ENCODE measurements at places on chromosomes 7 and 10.
A peak's percentile ranks its signal among the peaks of the same experiment; 100 is the strongest.

DNA sequence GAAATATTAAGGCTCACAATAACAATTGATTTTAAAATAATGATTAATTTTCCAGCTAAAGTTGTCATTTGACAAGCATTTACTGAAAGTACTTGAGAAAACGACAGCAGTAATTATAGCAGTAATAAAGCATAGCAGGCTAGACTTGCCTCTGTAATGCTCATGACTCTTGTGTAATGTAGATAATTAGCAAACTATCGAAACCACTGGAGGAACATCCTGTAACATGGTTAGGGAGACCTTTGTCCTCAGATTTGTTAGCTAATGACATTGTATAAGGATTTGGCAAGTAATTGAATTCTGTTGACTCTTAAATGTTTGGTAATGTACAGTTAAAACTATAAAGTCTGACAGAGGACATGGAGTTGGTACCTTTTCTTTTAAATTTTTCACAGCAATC is 24.8 kb downstream of the ARL4A start:
- no peak for DNase-seq

DNA sequence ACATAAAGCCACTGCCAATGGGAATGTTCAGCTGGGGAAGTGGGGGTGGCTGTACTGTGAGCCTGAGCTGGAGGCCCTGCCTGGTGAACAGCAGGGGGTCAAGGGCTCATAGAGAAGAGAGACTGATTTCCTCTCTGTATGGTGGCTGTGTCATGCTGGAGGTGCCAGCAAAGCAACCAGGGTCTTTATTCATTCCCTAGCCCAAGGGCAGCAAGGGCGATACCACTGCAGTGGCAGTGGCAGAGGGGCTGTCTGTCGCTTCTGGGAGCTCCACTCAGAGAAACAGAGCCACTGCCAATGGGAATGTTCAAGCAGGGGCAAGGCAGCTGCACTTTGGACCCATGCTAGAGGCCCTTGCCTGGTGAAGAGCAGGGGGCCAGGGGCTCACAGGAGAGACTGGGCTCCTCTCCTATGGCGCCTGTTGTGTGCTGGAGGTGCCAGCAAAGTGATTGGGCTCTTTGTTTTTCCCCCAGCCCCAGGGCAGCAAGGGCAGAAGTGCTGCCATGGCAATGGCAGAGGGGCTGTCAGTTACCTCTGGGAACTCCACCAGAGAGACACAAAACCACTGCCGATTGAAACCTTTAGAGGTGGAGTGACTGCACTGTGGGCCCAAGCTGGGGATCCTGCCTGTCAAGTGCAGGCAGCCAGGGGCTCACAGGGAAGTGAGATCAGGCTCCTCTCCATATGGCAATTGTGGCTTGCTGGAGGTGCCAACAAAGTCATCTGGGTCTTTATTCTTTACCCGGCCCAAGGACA is 545.1 kb downstream of the SH2D4B start:
- no peak for DNase-seq

- DNase-seq: no peak
These were observed 795.6 kb upstream of the GHITM start for GRCh38 chr10:83343676-83344075.

DNA sequence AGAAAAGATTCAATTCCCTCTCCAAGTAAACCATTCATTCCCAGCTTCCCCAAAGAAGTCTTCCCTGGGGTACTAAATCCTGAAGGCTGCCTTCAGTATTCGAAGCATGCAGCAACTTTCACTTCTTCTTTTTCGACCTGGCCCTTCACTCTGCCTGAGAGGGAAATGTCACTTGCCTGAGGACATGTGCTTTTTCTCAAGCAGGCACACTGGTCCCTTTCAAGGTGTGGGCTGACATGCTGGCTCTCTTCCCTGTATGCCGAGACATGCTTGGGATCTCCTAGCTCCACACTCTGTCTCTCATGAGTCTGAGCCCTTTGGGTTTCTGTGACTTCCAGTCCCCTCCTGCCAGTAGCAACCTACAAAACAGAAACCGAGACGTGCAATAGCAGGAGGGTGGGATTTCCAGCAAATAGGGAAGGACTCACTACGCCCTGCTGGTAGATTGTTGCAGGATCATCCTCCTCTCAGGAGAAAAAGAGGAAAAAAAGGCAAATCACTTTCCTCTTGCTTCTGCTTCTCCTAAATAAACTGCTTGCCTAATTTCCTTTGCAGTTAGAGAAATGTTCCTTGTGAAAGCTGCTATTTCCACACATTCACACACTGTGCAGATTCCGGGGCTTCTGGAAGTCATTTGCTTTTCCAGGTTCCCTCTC is 33.5 kb downstream of the FIGNL1 start:
- DNase-seq: peak; percentile 50

DNA sequence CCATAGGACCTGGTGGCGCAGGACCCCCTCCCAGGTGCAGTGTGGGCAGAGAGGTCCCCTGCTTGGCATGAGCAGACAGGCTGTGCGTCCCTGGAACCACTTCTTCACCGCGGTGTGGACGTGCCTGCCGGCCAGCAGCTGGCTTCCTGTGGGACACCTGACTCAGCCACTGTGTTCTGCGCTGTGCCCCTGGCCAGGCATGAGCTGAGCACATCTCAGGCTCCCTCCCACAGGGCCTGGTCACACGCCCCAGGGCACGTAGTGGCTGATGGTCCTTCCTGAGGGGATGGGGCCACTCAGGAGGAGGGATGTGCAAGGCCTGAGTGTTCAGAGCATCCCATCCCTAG is 3.5 kb upstream of the DEPP1 start:
- DNase-seq: no peak

Measured in CD4-positive, alpha-beta T cell treated with Interleukin-4 for 1 hour (primary cell).